Prostate gland (tissue), 2 donors: ENCODE measurements at places on chromosomes 1 and 21.

- DNase-seq = no peak
Observed at GRCh38 chr1:181111559-181111958, 23.1 kb downstream of the IER5 start.

DNA sequence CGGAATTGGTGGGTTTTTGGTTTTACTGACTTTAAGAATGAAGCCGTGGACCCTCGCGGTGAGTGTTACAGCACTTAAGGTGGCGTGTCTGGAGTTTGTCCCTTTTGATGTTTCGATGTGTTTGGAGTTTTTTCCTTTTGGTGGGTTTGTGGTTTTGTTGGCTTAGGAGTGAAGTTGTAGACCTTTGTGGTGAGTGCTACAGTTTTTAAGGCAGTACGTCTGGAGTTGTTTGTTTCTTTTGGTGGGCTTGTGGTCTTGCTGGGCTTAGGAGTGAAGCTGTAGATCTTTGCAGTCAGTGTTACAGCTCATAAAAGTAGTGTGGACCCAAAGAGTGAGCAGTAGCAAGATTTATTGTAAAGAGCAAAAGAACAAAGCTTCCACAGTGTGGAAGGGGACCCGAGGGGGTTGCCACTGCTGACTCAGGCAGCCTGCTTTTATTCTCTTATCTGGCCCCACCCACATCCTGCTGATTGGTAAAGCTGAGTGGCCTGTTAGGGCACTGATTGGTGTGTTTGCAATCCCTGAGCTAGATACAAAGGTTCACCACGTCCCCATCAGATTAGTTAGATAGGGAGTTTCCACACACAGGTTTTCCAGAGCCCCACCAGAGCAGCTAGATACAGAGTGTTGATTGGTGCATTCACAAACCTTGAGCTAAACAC lies 20.9 kb downstream of the HENMT1 start:
- no peak for DNase-seq

DNA sequence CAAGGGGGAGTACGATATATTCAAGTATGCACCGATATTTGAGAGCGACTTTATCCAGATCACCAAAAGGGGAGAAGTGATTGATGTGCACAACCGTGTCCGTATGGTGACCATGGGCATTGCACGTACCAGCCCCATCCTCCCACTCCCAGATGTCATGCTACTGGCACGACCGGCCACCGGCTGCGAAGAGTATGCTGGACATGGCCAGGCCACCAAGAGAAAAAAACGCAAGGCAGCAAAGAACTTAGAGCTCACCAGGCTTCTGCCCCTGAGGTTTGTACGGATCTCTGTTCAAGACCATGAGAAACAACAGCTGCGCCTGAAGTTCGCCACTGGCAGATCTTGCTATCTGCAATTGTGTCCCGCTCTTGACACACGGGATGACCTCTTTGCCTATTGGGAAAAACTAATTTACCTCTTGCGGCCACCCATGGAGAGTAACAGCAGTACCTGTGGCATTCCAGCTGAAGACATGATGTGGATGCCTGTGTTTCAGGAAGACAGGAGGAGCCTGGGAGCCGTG lies 16.5 kb downstream of the ATF3 start:
- DNase-seq = no peak

- no peak for DNase-seq
Observed at GRCh38 chr1:30697571-30698376, 25.6 kb downstream of the MATN1 start.

DNA sequence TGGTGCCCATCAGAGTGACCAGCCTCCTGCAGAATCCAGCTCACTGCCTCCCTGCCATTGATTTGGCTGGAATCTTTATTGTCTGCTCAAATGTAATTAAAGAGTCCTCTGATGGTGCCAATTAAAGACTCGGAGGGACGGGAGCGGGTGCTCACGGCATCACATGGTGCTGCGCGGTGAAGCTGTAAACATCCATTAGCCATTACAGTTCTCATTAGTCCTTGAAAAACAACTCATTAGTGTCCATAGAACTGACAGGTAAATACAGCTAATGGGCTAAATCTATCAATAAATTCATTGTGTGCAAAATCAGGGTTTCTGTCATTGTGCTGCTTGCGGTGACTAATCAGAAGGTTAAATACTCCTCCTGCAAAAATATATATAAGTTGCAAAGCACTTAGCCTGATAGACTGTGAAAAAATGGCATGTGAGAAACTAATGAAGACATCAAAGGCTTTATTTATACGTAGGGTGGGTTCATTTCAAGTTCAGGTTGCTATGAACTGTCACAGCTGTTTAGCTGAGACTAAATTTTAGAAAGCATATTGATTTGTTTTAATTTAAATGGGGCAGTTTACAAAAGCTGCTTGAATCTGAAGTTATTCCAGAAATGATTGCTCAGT lies 289.8 kb upstream of the POU3F1 start:
- no peak for DNase-seq

- DNase-seq = peak; percentile 62
Observed at GRCh38 chr1:3707298-3707938, 44.8 kb upstream of the CCDC27 start.

DNA sequence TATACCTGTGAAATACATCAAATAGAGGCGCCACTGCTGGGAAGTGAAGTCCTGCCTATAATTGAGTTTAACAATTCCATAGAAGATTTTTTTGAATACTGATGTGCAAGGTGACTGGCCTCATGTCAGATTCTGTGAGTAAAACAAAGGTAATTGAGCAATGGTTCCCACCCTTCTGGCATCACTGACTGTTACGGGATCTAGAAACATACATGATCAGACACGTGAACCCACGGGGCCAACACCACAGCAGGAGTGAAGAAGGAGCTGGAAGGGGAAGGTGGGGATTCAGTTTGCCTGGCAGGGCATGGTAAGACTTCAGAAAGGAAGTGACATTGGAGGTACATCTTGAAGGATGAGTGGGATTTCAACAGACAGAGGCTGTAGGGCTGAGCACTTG lies 270.2 kb downstream of the DISC1 start:
- peak; percentile 8 for DNase-seq

- DNase-seq = no peak
Observed at GRCh38 chr21:41032541-41032940, 135.4 kb upstream of the BACE2 start.

DNA sequence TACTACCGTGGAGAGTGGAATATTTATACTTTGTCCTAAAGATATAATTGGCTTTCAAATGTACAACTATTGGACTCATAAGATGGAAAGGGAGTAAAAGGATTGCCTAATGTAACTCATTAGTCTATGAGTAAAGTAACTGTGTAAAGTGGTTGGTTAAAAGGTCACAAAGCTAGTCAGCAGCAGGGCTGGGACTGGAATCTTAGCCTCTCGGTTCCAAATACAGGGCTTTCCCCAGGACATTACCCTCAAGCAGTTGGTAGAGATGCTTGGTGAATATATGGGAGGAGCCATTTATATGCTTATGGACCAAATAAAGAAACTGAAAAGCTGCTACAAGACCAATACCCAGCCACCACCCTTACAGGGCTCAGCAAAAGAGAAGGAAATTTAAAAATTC lies 283.7 kb downstream of the HLX start:
- DNase-seq = no peak
